Fibroblast of pulmonary artery (primary cell): ENCODE measurements at places on chromosomes 11 and 22.
A peak's percentile ranks its signal among the peaks of the same experiment; 100 is the strongest.

DNA sequence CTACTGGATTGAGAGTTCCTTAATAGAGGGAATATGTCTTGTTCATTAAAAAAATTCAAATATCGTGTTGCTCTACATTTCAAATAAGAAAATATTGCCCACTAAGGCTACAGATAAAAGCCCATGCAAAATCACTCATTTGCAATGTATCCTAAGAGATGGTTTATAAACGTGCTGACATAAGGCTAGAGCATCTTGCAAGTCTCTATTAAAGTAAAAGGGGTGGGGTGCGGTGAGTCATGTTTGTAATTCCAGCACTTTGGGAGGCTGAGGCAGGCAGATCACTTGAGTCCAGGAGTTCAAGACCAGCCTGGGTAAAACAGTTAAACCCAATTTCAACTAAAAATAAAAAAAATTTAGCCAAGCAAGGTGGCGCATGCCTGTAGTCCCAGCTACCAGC lies 70.3 kb downstream of the PGR start:
- DNase-seq: no peak

DNA sequence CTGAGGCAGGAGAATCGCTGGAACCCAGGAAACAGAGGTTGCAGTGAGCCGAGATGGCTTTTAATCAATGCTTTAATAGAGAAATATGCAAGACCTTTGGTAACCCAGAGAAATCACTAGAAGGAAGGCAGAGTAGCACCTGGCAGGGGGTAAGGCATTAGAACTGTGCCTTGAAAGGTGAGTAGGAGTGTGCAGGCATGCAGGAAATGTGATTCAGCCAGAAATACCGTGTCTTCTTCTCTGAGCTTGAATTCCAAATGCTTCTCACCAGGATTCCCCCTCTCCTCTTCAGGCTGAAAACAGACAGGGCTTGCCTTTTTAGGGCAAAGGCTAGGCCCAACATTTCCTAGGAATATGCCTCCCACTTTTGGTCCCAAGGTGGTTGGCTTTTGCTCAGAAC lies 51.0 kb downstream of the OR4D9 start:
- no peak for DNase-seq

DNA sequence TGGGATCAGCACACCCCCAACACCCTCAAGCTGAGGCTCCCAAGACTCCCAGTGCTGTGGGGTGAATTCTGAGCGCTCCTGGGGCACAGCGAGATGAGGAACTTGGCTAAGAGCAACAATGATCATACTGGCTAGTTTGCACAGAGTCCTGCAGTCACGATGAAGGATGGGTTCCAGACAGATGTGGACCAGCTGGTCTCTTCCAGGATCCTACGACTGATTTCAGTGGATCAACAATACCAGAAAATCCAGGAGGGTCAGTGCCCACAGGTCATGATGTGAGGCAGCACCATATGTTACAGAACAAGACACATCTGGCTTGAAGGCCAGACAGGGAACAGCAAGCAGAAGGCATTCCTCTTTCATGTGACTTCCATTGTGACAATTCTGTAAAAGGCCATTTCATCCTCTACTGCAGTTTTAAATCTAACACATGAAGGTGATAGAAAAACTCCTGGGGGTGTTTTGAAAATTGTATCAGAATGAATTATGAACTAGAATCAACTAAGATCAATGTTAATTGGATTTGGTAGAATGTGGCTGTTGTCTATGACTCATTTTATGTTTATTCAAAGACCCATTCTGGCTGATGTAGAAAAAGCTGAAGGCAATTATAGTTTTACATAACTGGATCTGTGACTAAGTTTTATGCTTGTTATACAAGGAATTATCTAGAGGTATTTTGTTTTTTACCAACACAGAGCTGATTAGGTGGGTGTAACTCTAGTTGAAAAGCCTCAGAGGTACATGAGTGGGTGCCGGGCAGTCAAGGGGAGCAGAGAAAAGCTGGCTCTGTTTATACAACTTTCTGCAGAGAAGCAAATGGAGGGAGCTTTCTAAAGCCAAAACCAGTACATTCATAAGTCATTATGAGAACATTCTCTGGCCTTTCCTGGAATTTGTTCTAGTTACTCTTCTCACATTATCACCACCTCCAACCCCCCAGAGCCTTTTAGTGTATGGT lies 29.1 kb downstream of the OR52K1 start:
- no peak for DNase-seq

DNA sequence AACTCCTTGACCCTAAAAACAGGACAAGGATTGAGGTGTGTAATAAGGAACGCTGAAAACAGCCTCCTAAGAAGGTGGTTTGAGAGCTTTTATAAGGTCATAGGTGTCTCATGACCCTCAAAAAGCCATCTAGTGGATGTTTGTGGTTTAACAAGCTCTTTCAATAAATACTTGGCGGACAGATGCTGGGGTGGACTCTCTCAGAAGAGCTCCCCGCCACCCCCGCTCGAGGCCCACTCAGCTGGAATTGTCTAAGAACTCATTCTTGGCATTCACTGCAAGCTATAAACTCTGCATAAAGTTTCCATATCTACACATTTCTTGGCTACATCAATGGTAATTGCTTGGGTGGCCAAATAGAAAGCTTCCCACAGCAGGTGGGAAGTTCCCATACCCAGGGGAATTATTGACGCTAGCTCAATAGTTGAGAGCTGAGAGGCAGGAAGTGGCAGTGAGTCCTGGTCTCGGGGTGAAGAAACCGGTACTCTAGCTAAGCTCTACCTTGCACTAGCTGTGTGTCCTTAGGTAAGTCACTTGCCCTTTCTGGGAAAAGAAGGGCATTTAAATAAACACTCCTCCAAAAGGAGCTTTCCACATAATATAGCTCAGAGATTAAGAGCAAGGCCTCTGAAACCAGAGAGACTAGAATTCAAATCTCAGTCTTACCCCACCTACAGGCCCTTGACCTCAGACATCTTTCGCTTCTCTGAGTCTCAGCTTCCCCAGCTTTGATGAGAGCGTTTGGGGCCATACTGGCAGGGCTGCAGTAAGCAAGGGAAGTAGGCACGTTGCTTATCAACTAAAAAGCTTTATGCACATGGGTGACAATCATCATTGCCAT lies 6.4 kb downstream of the MS4A15 start:
- no peak for DNase-seq

DNA sequence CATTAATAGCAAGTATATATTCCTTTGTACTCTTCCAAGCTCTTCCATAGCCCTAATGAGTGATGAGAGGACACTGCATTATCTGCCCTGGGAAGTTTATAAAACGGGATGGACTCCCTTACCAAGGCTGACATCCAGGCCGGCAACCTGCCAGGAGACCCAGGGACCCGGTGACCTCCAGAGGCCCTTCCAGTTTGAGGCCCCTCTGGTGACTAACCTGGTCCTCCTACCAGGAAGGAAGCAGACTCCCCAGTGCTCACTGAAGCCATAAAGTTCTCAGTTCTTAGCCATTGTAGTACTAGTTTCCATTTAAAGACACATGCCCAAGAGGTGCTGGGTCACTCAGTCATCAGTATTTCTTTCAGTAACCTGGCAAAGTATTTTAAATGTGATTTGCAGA lies 345.4 kb downstream of the TENM4 start:
- no peak for DNase-seq

- no peak for DNase-seq
Observed at GRCh38 chr11:35804451-35805040, 139.3 kb upstream of the LDLRAD3 start.

DNA sequence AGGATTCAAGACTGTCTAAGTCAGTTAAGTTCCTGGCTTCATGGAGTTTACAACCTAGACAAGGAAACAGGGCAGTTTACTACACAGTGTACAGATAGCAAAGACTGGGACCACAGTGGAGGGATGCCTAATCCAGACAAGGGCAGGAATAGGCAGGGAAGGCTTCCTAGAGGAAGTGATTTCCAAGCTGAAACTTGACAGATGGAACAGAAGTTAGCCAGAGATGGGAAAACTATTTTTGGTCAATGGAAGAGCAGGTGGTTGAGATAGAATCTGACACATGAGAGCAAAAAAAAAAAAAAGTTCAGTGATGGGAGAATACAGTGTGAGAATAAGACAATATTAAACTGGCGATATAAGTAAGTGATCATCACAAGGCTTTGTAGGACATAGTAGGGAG lies 1.3 kb downstream of the COA4 start:
- no peak for DNase-seq

- no peak for DNase-seq
Observed at GRCh38 chr11:112539741-112540140, 279.1 kb upstream of the PLET1 start.

DNA sequence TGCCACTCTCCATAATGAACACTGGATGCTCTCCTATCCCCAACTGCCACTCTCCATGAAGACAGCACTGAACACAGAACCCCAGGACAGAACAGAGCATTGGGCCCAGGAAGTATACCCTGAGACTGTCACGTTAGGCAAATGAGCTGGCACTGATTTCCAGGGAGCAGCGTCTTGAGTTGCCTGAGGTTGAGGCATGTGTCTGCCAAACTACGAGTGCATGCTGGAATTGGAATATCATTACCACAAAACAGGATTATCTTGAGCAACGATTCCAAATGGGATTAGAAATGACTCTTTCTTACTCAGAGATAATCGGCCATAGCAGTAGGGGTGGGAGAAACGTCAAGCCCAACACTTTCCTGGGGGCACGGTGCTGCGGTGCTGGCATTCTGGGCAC lies 39.9 kb downstream of the CLPB start:
- no peak for DNase-seq

DNA sequence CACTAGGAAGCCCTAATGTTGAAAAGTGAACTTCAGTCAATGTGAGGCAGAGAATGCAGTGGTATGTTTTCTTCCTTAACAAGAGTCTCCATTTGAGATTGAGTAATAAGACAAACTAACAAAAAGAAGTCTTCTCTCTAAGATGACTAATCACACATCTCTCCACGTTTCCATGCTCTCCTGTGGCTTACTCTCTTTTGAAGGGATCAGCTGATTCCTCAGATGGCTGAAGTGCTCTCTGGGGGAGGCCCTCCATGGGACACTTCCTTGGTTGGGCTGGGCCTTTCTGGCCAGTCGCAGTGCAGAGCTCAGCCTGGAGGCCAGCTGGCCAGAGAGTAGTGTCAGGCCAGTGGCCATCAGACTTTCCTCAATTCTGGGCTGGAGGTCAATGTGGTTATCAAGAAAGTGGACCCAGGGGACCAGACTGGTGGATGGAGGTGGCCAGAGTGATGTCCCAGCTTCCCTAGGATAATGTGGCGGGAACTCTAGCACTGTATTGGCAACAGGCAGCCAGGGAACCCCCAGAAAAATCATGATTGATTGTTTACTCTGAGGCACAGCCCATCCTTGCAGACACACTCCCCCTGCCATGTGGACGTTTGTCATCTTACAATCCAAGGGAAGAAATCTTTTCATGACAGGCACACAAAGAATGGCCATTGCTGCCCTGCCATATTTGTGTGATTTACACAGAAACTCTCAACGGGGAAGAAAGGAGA lies 14.5 kb downstream of the CSRP3 start:
- DNase-seq: peak; percentile 26

DNA sequence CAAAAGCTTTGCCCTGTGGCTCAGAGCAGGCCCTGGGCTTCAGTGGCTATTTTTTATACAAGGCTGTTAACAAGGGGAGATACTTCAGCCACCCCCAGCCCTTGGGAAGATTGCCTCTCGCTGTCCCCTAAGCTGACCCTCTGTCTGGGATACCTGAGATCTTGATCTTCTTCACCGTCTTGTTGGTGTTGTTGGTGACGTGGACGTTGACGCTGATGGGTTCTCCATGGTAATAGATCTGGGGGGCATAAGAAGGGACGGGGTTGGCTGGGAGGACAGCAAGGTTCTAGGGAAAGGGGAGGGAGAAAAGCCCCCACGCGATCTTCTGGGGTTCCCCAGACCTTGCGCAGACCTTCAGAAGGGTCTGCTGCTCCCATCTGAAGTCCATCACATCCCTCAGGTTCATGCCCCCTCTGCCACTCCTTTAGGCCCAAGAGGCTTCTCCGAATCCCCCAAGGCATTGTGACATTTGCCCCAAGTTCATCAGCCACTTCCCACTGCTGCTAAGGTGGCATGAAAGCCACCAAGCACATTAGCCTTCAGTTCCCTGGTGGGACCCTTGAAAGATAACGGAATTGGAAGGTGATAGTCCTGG lies 36.7 kb downstream of the TPBGL start:
- DNase-seq: no peak
